ENCODE measurements at places on chromosomes 4 and X.

- DNase-seq, result peak; percentile 92
Observed at GRCh38 chr4:80201252-80202151, 4.2 kb downstream of the PRDM8 start.

DNA sequence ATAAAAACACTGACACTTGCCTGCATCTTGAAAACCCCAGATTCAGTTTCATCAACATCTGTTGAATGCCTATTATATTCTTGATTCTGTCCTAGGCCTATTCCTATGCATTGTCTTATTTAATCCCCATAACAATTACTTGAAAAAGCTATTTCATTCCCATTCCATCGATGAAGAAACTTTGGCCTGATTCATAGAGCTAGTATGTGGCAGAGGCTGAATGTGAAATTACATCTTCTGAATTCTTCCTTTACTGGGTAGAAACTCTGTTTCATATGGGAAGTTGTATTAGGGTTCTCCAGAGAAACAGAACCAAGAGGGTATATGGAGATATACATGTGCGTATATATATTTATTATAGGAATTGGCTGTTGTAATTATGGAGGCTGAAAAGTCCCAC, 35.0 kb upstream of the SLC4A4 start:
- no peak for DNase-seq

GRCh38 chrX:100648458-100649417, 4.7 kb downstream of the SRPX2 start:
- no peak for DNase-seq

DNA sequence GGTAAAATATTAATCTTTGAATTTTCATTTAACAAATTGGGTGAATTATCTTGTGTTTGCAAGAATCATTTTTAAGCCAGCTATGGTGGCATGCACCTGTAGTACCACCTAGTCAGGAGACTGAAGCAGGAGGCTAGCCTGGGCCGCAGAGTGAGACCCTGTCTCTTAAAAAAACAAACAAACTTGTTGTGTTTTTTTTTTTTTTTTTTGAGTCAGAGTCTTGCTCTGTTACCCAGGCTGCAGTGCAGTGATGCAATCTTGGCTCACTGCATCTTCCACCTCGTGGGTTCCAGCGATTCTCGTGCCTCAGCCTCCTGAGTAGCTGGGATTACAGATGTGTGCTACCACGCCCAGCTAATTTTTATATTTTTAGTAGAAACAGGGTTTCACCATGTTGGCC, 2.2 kb downstream of the TXLNG start:
- DNase-seq, result no peak

DNA sequence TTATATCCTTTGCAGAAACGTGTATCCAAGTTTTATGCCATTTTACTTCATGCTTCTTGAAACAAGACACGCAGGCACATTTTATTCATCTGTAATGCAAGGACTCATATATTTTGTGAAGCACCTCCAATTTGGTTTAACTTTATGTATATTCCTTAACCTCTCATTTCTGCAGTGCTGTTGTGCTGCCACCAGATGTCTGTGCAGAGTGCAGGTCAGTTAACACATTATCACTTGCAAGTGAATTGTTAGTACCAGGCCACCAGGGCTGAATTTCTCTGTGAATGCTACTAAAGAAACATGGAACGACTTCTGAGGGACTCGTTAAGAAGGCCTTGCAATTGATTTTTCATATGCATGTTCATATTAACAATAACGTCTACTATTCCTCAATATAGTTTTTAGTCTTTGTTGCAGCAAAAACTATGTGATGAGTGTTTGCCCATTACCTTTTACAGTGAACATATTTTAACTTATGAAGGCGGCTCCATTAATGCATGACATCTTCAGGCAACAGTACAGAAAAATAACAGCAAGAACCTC, 770.3 kb downstream of the NLGN4X start:
- DNase-seq, result peak; percentile 14

- no peak for DNase-seq
Observed at GRCh38 chr4:13665701-13666660, 38.5 kb upstream of the BOD1L1 start.

DNA sequence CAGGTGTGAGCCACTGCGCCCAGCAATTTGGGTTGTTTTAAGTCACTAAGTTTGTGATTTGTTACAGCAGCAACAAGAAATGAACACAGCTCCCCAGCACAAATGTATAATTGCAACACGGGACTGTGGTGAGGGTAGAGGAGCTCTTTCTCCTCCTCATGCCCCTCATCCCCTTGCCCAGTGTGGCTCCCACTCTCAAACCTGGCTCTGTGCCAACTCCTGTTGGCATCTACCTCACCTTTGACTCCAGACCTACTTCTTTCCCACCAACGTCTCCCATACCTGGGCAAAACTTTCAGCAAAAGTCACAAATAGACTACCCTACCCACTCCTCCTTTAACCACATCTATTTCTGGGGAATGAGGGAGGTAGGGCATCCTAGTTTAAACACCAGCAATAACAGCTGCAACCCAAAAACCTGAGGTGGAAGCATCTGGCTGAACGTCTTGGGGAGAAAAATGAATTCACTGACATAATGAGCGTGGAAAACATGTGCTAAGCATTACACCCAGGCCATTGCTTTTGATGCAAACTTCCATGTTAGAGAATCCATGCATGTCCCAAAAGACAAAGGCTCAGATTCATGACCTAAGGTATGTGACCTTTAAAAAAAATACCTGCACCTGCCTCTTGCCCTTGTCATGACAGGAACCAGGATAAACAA, 19.2 kb downstream of the LNX1 start:
- no peak for DNase-seq

Measured in CMK (cell line).